ENCODE measurements at places on chromosomes 16 and 17.
A peak's percentile ranks its signal among the peaks of the same experiment; 100 is the strongest.

- DNase-seq: no peak
These were observed 44.6 kb downstream of the UBN1 start for GRCh38 chr16:4891886-4892216.

- DNase-seq: no peak
These were observed 4.7 kb downstream of the C1QTNF1 start for GRCh38 chr17:79028496-79029326.

DNA sequence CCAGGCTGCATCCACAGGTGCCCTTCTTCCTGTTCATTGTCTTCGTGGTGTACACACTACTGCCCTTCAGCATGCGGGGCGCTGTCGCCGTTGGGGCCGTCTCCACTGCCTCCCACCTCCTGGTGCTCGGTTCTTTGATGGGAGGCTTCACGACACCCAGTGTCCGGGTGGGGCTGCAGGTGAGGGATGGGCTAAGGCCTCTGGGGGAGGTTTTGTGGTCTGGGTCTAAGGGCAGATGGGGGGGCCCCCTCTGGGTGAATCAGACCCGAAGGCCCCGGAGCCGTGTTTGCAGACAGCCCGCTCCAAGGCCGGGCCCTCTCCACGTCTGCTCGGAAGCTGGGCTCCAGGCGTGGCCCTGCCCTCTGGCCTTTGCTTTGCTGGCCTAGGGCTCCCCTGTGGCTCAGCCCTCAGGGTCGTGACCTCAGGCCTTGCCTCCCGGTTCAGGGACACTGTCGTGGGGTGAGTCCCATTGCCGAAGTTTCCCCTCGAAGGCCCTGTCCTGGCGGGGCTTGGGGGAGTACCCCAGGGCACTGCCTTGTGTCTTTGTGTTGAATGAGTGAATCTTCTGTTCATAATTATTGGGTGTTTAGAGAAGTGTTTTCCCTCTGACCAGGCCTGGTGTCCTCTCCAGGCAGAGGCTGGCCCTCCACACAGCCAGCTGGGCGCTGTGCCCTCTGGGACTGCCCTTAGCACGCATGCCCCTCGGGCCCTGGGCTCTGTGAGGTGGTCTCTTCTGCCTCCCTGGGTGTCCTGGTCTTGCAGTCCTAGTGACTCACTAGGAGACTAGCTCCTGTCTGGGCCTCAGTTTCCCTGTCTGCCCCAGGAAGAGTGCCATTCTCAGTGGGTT is 25.6 kb downstream of the ADCY7 start:
- no peak for DNase-seq

GRCh38 chr16:89319886-89320781 is 102.6 kb downstream of the ZNF778 start:
- no peak for DNase-seq

- no peak for DNase-seq
These were observed 144.8 kb downstream of the KCNJ2 start for GRCh38 chr17:70314096-70314495.

- DNase-seq: no peak
These were observed 62.6 kb downstream of the PLCG2 start for GRCh38 chr16:81841722-81842121.

GRCh38 chr16:2809149-2809760 is 7.8 kb upstream of the PRSS21 start:
- no peak for DNase-seq

- DNase-seq: no peak
These were observed 164.3 kb downstream of the ABCA8 start for GRCh38 chr17:68790931-68791330.

DNA sequence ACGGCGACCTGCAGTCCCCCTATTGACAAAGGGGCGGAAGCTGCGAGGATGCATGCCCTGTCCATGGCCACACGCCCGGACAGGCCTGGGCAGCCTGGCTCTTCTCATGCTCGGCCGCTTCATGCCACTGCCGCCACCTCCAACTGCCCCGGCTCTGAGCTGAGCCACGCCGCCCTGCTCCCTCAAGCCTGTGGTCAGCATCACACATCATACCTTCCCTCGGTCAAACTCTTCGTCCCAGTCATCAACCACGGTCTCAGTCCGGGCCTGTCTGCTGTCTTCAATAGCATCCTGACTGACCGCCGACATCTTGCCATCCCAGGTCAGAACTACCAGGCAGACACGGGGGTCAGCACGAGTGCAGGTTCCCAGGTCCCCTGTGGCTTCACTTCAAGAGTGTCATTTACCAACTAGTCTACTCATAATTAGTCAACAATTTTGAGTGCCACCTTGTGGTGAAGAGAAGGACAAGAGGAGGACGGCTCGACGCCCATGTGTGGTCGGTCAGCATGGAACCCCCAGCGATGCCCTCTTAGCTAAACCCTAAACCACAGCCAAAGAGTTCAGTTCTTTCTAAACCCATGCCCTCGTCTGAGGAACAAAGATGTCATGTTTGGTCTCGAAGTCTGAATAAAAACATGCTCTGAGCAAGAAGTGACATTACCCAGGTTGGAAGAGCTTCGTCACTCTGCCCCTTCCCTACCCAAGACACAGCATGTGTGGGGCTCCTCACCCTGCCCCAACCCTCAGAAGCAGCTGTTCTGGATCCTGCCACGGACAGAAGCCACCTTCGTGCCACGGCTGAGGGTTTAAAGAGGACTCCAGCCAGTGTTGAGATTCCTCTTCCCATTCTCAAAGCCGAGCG is 16.9 kb upstream of the CYTH1 start:
- DNase-seq: peak; percentile 15

DNA sequence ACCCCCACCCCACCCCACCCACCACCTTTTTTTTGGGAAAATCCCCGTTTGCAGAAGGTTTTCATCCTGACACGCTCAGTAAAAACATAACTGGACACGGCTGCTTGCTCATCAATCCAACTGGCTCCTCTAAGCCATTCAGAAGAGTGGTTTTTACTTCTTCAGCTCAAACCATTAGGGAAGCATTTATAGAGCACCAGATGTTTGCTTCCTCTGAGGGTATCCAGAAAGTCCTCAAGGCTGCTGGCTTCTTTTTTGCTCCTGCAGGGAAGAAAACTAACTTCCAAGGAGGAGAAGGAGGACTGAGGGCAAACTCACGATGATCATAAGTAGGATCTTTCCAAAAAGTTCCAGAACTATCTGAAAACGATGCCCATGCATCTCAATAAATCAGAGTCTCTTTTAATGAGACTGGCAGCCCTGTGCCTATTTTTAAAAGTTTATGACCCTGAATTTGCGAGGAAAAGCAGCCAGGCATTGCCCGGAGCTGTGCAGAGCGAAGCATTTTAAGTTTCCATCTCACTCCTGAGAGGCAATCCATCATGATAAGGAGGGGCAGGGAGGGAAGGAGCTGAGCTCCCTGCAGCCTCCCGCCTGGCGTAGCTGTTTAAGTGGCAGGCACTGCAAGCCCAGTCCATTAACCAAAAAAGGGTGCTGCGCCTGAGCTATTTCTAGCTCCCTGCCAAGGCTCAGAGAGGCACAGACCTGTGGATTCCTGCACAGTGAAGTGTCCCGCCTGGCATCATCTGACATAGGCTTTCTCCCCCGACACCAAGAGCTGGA is 146.3 kb upstream of the FOXF1 start:
- no peak for DNase-seq

- DNase-seq: no peak
These were observed 13.5 kb downstream of the FASN start for GRCh38 chr17:82084373-82085030.

GRCh38 chr17:76384987-76385891 is 830 bp downstream of the SPHK1 start:
- no peak for DNase-seq

DNA sequence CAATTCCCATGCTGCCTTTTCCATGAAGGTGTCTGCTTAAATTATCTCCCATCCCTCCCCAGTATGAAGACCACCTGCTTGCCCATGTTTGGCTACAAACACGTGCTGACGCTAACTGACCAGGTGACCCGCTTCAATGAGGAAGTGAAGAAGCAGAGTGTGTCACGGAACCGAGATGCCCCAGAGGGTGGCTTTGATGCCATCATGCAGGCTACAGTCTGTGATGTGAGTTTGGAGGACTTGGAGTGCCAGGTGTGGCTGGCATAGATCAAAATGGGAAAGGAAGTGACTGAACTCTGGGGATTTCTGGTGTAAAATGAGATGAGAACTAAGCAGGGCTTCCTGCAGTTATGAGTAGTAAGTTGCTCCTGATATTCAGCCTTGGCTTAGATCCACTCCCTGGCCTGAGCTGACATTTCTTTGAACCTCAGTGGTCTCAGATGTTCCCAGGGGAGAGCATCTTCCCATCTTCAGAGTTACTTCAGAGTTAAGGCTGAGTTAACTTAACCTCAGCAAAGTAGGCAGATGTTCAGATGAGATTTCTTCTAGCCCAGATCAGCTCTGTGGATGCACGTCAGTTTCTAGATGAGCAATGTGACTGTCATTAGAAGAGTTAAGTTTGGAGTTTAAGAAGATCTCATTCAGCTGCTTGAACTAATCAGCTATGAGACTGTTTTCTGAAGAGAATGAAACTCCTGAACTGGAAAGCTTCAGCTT is 32.7 kb downstream of the ITGB3 start:
- no peak for DNase-seq

- DNase-seq: no peak
These were observed 4.5 kb downstream of the CCR7 start for GRCh38 chr17:40560592-40561293.

- no peak for DNase-seq
These were observed 64.2 kb downstream of the BMERB1 start for GRCh38 chr16:15498427-15499175.

DNA sequence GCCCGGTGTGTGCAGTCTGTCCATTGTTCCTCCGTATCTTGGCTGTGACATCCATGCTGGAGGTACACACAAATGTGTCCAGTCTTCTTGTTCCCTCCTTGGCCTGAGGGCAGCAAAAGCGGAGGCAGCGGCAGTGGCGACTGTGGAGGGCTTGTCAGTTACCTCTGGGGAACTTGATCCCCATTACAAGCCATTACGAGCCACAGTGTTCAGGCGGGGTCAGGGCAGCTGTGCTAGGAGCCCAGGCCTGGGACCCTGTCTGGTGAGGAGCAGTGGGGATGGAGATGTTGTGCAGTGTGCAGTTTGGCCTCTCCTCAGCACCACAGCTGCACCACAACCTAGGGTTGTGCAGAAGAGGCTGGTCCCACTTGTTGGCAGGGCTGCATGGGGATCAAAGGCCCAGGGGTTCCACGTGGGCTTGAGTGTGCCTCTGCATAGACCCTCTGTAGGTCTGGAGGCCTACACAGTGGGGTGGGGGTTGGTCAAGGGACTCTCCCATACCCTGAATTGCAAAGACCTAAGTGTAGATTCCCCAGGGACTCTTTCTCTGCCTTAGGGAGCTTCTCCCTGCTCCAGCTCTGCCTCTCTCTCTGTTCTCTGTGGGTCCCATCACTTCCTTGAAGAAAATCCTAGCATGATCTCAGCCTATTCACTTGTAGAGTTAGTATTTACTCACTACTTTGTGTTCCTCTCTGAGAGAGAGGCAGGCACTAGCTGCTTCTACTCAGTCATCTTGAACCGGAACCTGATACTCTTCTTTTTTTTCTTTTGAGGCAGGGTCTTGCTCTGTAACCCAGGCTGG is 58.8 kb downstream of the SLFN11 start:
- no peak for DNase-seq

- no peak for DNase-seq
These were observed 86.0 kb upstream of the KIF2B start for GRCh38 chr17:53736516-53737240.

GRCh38 chr17:27985306-27985705 is 57.2 kb upstream of the NLK start:
- peak; percentile 47 for DNase-seq

- no peak for DNase-seq
These were observed 9.8 kb downstream of the CA5A start for GRCh38 chr16:87926246-87927194.

DNA sequence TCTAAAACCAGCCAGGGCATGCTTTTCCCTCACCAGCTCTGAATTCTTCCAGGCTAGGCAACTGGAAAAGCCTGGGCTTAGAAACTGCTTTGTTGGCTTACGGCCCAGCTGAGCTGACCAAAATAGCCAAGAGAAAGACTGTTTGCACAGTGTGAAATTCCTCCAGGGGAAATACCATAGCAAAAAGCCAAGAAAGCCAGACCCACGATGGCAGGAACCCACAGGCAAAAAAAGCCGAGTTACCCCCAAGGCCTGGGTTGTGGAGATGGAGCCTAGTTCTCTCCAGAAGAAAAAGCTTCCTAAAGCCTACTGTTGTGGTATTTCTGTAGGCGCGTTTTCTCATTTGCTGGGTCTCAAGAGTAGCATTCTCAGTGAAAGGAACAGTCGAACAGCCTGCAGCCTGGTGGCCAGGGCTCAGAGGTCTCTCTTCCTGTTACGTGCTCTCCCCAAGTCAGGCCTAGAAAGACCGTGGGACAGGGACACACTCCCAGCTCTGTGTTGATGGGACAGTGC is 9.2 kb downstream of the SP2 start:
- DNase-seq: no peak

DNA sequence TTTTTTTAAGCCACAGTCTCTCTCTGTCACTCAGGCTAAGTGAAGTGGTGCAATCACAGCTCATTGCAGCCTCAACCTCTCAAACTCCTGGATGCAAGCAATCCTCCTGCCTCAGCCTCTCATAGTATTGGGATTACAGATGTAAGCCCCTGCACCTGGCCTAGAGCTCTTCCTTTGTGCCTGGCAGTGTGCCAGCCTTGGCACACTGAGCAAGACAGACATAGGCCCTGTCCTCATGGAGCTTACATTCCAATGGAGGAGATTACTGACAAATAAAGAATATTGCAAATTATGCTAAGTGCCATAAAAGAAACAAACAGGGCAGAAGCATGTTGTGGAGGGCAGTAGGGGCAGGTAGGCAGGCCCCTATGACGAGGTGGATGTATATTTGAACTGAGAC is 920 bp upstream of the CNGB1 start:
- DNase-seq: no peak

- no peak for DNase-seq
These were observed 34.6 kb downstream of the LGALS9 start for GRCh38 chr17:27665549-27665948.

- no peak for DNase-seq
These were observed 52.6 kb downstream of the PGS1 start for GRCh38 chr17:78430892-78431691.

DNA sequence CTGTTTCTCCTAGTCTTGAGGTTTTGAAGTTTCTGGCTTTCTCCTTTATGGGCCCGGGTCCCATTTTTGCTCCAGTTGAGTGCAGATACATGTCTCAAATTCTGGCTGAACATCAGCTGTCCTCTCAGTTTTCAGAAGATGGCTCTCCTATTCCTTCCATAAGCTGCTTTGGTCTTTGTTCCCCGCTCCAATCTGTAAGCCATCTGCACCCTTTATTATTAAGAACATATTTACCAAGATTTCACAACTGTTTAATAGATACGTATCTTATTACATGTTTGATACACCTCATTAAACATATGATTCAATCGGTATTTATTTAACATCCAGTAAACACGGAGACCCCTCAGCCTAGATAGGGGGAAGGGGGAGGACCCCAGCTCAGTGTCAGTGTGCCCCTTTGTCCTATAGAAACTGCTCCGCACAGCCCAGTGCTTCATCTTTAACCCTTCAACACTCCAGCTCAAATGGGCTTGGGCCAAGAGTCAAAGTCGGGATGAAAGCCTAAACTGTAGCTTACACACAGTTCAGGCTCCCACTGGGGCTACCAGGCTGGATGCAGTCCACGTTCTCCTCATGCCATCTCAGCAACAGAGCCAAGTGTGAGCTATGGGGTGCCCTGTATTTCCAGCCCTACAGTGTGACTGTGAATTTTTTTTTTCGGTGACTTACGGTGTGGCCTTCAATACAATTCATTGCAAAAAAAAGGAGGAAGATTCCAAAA is 166.0 kb upstream of the ZFHX3 start:
- DNase-seq: no peak

Measured in NCI-H1436 (cell line).